ENCODE measurements at places on chromosomes 7 and 10.
A peak's percentile ranks its signal among the peaks of the same experiment; 100 is the strongest.

DNA sequence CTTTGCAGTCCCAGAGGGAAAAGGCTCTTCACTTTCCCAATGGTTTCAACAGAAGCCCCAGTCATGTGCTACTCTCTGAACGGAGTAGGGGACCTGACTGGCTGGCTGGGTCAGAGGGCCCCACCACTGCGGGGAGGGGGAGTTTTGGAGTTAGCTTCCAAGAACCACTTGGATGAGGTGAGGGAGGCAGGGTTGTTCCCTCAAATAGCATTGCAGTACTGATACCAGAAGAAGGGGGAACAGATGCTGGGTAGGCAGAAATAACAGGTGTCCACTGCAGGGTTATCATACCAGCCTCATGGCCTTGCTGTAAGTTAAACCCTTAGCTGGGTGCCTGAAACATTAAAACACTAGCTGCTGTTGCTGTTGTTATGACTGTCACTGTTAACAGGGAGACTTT lies 131.3 kb downstream of the UBE2H start:
- no peak for DNase-seq

DNA sequence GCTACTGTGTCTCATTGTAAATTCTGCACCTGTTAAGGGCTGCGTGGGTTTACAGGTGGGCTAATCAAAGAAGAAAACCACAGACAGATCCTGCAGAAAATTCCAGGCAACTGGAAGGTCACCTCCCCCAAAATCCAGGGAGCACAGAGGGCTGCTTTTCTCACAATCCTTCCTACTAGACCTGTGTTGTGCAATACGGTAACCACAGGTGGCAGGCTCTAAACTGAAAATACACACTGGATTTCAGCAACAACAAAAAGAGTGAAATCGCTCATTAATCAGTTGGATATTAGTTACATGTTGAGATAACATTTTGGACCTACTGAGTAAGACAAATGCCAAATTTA lies 83.2 kb downstream of the SLC16A9 start:
- DNase-seq: no peak

DNA sequence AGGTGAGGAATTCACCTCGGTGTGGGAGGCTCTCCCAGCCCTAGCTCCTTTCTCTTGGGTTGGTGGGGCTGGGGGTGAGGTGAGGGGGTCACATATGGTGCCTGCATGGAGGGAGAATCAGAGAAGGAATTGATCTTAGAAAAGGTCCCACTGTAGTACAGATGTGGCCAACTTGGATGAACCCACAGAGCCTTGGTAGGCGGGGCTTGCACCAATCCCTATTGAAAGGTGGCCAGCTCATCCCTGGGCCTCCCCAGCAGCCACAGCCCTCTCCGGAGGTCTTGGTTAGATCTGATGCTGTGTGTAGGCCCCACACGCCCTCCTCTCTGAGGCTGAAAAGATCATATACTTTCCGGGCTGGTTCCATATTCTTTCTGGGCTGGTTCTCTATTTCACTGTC lies 19.0 kb downstream of the HKDC1 start:
- DNase-seq: no peak

DNA sequence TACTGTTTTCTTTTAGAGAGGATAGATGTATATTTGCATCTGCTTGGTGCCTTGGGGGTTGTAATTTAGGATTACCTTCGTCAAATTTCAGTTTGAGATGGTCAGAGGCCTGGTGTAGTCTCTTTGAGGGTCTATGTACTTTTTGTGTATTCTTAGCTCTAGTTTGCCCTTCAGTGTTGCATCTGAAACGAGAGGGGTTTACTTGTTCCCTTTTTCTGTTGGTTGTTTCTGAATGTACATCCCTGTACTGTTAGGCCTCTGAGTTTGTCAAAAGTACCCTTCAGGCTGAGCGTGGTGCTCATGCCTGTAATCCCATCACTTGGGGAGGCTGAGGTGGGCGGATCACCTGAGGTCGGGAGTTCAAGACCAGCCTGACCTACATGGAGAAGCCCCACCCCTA lies 60.0 kb downstream of the MLLT10 start:
- DNase-seq: no peak

DNA sequence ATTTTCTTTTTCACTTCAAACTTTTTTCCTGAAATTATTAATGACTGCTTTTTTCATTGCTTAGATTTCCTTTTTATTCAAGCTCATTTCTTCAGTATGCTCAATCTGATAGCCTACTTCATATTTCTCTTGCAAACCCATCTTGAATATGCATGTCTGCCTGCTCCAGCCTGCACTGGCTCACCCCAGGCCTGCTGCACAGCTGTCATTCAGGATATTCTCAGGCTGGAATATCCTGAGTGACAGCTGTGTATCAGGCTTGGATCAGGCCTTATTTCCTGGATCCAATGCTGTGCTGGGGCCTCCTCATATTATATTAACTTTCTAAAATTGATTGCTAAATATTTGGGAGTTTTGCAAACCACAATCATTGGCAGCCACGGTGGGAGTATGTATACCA lies 120.2 kb upstream of the TNS3 start:
- no peak for DNase-seq

GRCh38 chr7:66961096-66961495 lies 34.3 kb downstream of the SBDS start:
- no peak for DNase-seq

DNA sequence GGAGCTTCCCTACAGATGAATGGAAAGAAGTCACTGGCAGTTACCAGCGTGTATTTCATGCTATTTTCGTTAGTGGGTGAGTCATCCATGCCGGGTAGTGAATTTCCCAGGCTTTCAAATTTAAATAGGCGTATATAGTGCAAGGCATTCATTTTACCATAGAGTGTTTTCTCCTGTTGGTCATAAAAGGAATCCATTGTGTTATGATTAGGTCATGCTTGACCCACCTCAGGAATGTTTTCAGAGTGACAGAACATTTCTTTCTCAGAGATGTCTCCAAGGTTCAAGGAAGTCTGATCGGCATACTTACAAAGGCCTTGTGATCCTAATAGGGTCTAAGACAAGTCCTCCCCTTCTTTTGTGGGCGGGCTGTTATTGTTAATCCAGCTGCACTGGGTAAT lies 110.7 kb downstream of the AKR1D1 start:
- DNase-seq: no peak

- DNase-seq: no peak
These were observed 46.0 kb downstream of the RNF133 start for GRCh38 chr7:122652876-122653275.

- no peak for DNase-seq
These were observed 165.4 kb downstream of the GLI3 start for GRCh38 chr7:42071372-42072261.

DNA sequence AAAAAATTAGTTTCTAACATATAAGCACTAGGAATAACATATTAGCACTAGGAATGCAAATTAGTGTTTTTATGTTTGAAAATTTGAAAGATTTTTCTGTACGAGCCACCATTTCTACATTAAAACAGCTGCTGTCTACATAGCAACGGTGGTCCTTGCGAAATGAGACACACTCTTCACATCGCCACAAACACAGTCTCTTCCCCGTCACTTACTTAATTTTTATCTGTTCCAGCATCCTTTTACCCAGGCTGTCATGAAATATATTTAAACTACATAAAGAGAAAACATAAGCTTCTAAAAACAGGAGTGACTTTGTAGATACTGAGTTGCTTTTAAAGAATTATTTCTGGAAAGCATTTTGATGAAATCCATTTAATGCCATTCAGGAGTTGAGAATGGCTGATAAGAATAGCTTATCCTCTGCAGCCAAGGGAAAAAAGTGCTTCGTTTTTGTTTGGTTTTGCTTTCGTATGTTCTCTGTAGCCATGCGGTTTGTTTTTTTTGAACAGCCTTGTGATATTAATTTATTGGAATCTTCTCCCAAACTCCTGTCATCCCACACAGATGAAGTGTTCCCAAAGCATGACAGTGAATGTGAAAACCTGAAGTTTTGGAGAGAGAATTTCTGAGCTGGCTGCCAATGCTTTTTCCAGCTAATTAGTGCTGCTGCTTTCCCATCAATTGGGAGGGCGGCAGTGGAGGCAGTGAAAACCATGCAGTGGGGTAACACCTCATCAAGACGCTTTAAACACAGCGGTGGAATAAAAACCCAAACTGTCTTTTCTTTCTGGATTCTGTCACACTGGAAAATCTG lies 603.7 kb upstream of the ADARB2 start:
- DNase-seq: no peak

GRCh38 chr7:127824682-127825081 lies 172.7 kb downstream of the SND1 start:
- DNase-seq: no peak

DNA sequence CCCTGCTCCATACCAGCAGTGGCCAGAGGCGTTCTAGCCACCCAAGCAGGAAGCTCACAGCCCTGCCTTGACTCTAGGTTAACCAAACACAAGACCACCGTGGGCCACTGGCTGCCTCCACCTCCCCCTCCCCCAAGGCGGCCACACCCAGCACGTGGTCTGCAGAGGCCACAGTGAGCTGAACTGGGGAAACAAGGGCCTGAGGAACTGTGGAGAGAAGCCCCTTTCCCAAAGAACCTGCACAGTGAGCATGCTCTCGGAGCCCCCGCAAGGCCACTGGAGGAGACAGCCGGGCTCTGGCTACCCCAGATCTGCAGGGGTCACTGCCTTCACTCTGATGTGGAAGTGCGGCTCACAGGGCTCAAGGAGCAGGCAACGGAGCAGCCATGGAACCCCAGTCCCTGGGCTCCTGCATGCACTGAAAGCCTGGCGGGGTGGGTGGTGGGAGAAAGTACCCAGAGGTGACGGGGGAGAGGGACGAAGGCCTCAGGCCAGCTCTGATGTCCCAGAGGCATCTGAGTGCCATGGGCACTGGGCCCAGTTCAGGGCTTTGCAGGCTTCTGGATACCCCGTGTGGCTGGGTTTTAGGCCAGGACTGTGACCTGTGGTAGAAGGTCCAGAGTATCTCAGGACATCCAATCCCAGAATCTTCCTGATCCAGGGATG lies 189.2 kb downstream of the EBF3 start:
- no peak for DNase-seq

- no peak for DNase-seq
These were observed 41.4 kb upstream of the GTF2I start for GRCh38 chr7:74615933-74616780.

- no peak for DNase-seq
These were observed 14.5 kb upstream of the ZNF273 start for GRCh38 chr7:64888561-64888900.

- no peak for DNase-seq
These were observed 115.6 kb upstream of the MKLN1 start for GRCh38 chr7:131212114-131212513.

DNA sequence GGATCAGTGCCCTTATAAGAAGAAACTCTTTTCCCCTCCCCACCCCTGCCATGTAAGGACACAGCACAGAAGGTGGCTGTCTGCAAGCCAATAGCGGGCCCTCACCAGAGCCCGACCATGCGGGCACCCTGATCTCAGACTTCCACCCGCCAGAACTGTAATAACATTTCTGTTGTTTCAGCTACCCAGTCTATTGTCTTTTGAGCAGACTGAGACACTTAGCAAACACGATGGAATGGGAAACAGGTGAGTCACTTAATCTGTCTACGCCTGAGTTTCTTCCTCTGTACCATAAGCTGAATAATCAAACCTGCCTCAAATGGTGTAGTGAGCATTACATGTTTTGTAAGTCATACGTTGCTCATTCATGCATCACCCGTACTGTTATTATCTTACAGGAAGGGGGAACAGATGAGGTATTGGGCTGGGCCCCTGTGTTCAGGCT lies 58.2 kb downstream of the STRA8 start:
- no peak for DNase-seq

- DNase-seq: no peak
These were observed 261.3 kb downstream of the BICC1 start for GRCh38 chr10:58773944-58774343.

DNA sequence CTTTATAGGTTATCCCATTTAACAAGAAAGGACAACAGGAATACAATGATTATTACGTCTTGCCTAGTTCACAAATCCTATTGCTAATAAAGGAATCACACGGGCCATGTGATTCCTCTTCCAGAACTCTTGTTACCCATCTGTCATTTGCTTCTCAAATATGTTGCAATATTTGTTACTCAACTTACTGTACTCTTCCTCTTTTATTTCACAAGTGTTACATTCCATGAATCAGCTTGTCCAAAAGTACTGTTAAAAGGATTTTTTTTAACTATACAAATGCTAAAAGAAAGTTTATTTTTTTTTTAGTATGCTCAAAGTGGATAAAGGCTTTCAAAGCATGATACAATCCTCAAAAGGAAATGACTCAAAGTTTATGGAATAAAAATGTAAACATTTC lies 3.9 kb upstream of the CD36 start:
- DNase-seq: peak; percentile 87

GRCh38 chr7:158409120-158409519 lies 178.5 kb downstream of the PTPRN2 start:
- DNase-seq: no peak

GRCh38 chr7:13198036-13198435 lies 510.6 kb downstream of the ARL4A start:
- no peak for DNase-seq

DNA sequence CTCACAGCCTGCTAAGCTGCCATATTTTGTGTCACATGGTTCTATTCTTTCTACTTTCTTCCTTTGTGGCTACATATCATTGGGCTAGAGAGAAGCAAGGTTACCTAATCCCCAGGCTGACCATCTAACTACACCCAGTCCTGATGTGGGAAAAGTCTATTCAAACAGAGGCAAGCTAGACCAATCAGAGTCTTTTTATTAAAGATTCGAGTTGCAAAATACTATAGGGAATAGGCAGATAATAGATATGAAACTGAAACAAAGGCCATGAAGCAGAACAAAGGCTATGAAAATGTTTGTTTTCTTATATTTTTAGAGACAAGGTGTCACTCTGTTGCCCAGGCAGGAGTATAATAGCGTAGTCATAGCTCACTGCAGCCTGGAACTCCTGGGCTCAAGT lies 36.7 kb downstream of the MTERF1 start:
- DNase-seq: no peak

GRCh38 chr7:134186027-134186426 lies 58.9 kb downstream of the LRGUK start:
- DNase-seq: no peak

DNA sequence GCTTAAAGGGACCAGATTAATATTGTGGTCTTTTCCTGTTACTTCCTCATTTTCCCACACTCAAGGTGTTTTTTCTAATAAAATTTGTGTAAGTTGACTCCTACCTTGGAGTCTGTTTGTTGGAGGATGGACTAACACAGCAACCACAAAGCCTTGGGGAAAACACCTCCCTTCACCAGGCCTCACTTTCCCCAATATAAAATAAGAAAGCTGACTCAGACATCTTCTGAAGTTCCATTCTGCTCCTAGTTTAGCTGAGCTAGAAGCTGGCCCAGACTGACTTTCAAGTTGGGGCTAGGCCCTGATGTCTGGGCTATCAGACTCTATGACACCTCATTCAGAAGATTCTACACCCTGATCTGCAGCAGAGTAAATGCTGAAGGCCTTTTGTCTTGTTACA lies 73.0 kb upstream of the ADRB1 start:
- no peak for DNase-seq

- no peak for DNase-seq
These were observed 1614.3 kb downstream of the REEP3 start for GRCh38 chr10:65135508-65135907.

DNA sequence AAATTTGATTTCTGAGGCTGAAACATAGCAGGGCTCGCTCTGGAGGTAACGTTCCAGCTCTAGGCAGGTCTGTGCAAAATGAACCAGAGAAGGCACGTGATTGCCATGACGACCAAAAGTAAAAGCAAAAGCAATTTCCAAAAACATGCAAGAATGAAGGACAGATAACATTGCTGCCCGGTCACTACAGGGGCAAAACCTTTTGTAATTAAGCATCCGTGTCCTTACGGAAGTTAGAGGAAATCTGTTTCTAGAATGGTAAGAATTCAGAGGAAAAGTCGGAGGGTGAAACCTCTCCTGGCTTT lies 2.9 kb downstream of the KLF6 start:
- DNase-seq: no peak

GRCh38 chr7:81774551-81774950 lies 4.7 kb upstream of the HGF start:
- no peak for DNase-seq
